Activated T-cell treated with anti-CD3 and anti-CD28 coated beads for 4 hours (primary cell): ENCODE measurements at places on chromosomes 1 and 21.

DNA sequence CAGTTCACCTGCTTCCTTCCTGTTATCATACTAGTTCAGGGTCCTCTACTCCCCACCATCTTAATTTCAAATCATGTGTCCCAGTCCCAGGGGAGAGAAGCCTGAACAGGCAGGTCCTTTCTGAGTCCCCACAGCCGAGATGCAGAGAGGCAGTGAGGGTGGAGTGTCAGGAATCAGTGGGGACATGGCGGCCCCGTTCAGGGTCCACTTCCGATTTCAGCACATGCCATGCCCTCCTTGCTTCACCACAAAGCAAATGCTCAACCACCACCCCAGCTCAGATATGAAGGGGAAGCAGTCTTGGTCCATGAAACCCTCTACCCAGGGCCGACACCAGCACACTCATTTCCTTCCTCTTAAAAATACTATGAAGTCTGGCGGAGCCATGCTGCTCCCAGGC is 5.2 kb upstream of the SEMA4A start:
- DNase-seq = no peak

- DNase-seq = no peak
These were observed 9.2 kb downstream of the TP53BP2 start for GRCh38 chr1:223836586-223836985.

DNA sequence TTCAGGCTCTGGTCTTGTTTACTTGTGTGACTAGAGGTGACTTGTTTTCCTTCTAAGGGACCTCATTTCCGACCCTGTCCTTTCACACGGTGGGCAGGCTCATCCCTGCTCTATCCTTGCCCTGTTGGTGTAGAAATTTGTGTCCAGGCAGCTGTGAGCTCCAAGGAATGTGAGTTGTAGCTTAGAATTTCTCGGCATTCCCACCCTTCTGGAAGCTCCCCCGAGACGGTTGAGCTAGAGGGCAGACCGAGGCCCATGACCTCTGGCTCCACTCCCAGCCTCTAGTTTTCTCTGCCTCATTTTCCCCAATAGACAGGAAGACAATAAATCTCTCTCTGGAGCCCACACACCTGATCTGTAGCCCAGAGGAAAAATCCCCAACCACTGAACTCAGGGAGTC is 100.9 kb downstream of the NAV1 start:
- DNase-seq = no peak

GRCh38 chr1:156238248-156238647 is 3.7 kb upstream of the BGLAP start:
- no peak for DNase-seq

- no peak for DNase-seq
These were observed 2.5 kb downstream of the PRDX6 start for GRCh38 chr1:173479649-173480048.

DNA sequence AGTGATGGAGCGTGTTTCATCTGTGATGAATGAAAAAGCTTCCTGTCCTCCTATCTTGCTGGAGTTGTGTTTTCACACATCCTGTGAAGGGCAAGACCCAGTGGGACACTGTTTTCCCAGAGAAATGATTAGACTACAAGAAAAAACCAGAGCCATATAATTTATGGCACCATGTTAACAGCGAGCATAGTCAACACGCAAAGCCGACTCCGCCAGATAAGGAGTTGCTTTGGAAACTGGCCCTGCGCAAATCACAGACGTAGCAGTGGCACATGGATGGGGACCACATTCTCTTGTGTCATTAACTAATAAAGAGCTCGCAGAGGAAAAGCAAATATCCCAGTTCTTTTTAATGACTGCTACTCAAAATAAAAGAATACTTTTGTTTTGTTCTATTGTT is 471.2 kb upstream of the RUNX1 start:
- no peak for DNase-seq

DNA sequence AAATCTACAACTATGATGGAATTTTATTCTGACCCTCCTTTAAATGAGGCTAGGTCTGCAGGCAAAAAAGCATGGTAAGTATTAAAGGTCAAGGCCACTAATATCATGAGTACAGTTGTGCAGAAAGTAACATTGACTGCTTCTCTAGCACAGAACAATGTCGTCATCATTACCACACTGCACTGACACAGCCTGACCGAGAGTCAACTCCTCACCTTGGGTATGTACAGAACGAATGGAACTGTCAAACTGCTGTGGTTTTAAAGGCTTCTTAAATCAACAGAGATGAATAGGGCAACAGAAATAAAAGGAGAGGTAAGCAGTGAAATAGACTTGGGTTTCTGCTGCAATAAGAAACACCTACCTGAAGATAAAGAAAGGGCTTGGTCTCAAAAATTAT is 88.8 kb downstream of the TBX15 start:
- DNase-seq = no peak

DNA sequence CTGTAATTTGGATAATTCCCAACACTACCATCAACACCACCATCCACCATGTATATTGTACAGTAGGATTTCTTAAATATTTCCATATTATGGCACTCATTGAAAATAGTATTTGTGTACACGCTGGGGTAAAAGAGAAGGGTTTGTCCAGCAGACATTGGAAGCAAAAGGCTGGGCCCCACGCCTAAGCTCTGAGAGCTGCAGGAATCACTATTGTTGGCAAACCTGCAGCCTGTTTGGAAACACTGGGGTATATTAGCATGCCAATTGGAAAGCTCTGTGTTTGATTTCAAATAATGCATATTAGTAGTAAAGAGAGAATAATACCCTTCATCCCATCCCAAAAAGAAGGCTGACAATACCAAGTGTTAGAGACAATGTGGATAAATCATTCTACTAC is 81.5 kb upstream of the DPYD start:
- no peak for DNase-seq

GRCh38 chr1:201142011-201142848 is 12.0 kb downstream of the TMEM9 start:
- no peak for DNase-seq

- DNase-seq = no peak
These were observed 69.4 kb downstream of the ALG14 start for GRCh38 chr1:95003433-95003738.

GRCh38 chr1:212966616-212967015 is 16.3 kb downstream of the VASH2 start:
- no peak for DNase-seq

GRCh38 chr1:103917795-103918194 is 168.1 kb downstream of the AMY1C start:
- DNase-seq = no peak

DNA sequence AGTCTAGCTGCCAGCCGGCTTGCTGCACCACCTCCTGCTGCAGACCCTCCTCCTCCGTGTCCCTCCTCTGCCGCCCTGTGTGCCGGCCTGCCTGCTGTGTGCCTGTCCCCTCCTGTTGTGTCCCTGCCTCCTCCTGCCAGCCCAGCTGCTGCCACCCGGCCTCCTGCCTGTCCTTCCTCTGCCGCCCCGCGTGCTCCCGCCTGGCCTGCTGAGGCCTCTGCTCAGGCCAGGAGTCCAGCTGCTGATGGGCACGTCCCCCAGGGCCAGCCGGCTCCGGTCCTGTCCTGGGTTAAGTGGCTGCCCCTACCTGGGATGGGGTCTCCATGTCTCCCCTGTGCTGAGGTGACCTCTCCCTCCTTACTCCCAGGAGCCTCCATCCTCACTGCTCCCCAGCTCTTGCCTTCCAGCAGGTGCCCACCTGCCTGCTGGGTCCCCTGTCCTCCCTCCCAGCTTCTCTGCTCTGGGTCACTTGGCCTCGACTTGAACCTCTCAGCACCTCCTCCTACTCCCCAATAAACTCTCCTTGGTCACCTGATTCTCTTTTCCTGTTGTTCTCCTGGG is 870 bp downstream of the KRTAP10-8 start:
- no peak for DNase-seq

- no peak for DNase-seq
These were observed 34.3 kb upstream of the RAP1GAP start for GRCh38 chr1:21703318-21703963.

GRCh38 chr1:171769171-171769570 is 12.3 kb upstream of the METTL13 start:
- DNase-seq = no peak

- no peak for DNase-seq
These were observed 37.1 kb downstream of the EIF4G3 start for GRCh38 chr1:21139601-21140000.
